GM19239 (cell line): ENCODE measurements at places on chromosomes 4 and X.

GRCh38 chrX:82703551-82703950, 804.5 kb upstream of the POU3F4 start:
- no peak for DNase-seq

DNA sequence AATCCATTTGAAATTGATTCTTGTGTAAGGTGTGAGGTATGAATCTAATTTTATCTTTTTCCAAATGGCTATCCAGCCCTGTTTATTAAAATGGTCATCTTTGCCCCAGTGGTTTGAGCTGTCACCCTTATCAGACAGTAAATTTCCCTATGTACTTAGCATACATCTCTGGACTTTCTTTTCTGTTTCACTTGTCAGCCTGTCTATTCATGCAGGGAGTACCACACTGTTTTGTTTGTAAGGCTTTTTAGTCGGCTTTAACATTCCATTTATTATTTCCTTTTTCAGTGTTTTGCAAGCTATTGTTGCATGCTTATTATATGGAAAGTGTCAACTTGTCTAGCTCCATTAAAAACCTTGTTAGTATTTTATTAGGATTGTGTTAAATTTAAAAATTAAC, 155.8 kb downstream of the STAG2 start:
- DNase-seq = no peak

DNA sequence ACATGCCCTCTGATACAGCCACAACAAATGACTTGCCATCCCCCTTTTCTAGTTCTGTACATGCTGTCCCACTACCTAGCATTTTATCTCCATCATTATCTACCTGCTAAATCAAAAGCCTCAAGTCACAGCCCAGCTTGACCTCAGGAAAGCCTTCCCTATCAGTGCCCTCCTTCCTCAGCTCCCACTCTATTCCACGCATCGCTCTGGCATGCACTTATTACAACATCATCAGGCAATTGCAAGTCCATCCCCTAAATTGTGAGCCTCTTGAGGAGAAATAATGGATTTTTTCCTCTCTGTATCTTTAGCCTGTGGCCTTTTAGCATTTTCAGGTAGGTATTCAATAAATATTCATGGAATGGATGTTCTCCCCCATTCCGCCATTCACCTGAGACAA, 5.7 kb downstream of the ARL13A start:
- no peak for DNase-seq

DNA sequence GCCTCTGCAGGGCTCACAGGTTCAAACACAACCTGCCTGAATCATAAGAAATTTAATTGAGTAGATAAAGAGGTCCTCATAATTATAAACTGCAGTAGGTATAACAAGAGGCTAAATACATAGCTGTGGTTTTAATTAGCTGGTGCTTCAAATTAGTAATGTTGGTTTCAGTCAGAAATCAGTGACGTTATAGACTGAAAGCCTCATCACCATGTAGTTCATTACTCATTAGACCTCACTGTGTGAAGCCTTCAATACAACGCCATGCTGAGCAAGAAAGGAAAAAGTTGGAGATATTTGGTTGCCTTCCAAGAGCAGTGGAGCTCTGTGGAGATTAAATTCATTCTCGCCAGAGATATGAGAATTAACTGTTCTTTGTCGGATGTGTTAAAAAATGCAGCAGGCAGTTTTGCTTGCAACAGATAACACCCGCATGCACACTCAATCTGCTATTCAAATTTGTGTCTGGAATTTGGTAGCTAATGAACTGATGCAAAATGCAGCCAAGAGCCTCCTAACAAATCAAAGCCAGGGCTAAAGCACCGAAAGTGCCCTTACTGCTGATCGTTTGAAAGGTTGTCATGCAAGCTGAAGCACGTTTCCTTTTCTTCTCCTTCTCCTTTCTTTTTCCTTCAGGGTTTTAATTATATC, 148.9 kb downstream of the AFF2 start:
- DNase-seq = no peak

DNA sequence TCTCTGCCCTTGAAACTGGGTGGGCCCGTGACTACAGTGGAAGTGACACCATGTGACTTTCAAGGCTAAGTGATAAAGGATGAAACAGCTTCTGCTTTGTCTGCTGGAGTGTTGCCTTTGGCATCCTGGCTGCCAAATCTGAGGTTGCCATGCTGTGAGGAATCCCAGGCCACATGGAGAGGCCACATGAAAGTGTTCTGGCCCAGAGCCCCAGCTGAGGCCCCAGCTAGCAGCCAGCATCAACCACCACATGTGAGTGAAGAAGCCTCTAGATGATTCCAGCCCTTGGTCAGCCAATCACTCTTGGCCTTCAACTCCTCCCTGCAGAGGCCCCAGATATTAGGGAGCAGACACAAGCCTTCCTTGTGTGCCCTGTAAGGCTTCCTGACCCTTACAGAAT, 94.4 kb upstream of the BCOR start:
- DNase-seq = no peak
